Activated T-helper 1 cell treated with anti-CD3 and anti-CD28 coated beads, Interleukin-12 subunit alpha, Interleukin-12 subunit beta, Interleukin-2, Interleukin-4 antibody, amounts not matched to agents 30 ng/mL and 10 ng/mL and 1 ng/mL, durations not matched to agents 14 hours and 24 hours and 36 hours (primary cell): ENCODE measurements at places on chromosomes 3 and 15. TPM values are rescaled to one million over a fixed set of nuclear protein-coding genes. Genes with fewer than 3 reads are reported as not detected.
A peak's percentile ranks its signal among the peaks of the same experiment; 100 is the strongest.

DNA sequence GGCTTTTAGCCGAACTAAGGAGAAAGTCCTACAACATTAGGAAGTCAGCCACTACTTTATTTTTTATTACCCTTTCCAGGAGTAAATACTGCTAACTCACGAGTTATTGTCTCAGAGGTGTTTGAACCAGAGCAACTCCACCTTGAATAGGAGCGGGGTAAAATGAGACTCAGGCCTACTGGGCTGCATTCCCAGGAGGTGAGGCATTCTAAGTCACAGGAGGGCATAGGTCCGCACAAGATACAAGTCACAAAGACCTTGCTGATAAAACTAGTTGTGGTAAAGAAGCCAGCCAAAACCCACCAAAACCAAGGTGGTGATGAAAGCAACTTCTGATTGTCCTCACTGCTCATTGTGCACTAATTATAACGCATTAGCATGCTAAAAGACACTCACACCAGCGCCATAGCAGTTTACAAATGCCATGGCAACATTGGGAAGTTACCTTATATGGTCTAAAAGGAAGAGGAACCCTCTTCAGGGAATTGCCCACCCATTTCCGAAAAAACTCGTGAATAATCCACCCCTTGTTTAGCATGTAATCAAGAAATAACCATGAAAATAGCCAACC is 555.9 kb downstream of the IGSF11 start:
- no peak for DNase-seq

GRCh38 chr3:134690226-134690625 is 39.4 kb upstream of the KY start:
- no peak for DNase-seq

DNA sequence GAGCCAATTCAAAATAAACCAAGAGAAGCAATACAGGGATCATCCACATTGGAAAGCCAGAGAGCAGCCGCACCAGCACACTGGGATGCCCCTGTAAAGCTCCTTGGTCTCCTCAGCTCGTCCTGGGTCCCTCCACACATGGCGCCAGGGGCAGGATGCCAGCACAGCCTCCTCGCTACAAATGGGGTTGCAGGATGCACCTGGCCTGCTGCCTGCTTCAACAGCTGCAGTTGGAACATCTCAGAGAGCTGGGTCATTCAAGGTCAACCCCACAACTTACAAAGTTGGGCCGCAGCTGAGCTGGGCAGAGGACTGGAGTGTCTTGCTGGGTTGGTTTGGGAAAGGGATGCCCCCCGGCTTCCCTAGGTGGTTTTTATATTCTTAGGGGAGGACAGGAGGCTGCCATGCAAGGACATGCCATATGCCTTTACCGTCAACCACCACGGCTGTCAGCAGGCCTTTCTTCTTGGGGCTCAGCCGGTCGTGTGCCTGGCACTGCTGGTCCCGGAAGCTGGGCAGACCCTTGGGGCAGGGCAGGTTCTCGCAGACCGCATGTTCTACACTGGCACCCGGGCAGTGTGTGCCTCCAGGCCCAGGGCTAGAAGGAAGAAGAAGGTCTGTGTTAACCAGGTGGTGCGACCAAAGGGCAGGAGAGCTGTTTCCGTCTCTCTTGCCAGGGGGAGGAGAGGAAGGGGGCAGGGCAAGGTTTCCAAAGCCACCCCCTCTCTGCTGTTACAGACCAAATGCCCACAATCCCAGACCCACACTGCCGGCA is 225.2 kb downstream of the ADAMTS17 start:
- DNase-seq = no peak

- no peak for DNase-seq
These were observed 7.8 kb downstream of the BNC1 start for GRCh38 chr15:83276661-83277060.

GRCh38 chr3:11306817-11307589 is 34.8 kb downstream of the ATG7 start:
- peak; percentile 8 for DNase-seq

GRCh38 chr3:39168156-39168780 is 14.9 kb upstream of the CSRNP1 start:
- DNase-seq = no peak

- no peak for DNase-seq
These were observed 335.9 kb upstream of the EPHA6 start for GRCh38 chr3:96478496-96478895.

GRCh38 chr3:139472380-139473010 is 3.8 kb downstream of the RBP2 start:
- DNase-seq = no peak

DNA sequence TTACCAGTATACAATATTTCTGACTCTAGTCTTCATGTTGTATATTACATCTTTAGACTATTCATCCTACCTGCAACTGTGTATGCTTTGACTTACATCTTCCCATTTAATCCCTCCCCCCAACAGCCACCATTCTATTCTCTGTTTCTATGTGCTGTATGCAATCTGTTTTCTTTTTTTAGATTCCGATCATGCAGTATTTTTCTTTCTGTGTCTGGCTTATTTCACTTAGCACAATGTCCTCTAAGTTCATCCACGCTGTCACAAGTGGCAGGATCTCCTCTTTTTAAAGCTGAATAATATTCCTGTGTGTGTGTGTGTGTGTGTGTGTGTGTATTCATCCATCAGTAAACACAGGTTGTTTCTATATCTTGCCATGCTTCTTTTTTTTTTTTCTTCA is 66.4 kb upstream of the NUDT16 start:
- no peak for DNase-seq

Gene SLC28A1
- total RNA-seq = not detected in 2 replicates

Gene EFHB
- total RNA-seq = 0.24 and 0.34 TPM in 2 replicates
